ENCODE measurements at places on chromosomes 1 and 21.
A peak's percentile ranks its signal among the peaks of the same experiment; 100 is the strongest.

GRCh38 chr1:150971583-150972416 lies 2.8 kb downstream of the CERS2 start:
- no peak for DNase-seq

GRCh38 chr1:56436912-56437417 lies 142.4 kb downstream of the PLPP3 start:
- no peak for DNase-seq

GRCh38 chr21:29751473-29752185 lies 188.2 kb downstream of the GRIK1 start:
- DNase-seq: no peak

GRCh38 chr1:205199931-205200299 lies 11.6 kb downstream of the DSTYK start:
- no peak for DNase-seq

GRCh38 chr1:119011116-119011515 lies 23.0 kb upstream of the TBX15 start:
- no peak for DNase-seq

DNA sequence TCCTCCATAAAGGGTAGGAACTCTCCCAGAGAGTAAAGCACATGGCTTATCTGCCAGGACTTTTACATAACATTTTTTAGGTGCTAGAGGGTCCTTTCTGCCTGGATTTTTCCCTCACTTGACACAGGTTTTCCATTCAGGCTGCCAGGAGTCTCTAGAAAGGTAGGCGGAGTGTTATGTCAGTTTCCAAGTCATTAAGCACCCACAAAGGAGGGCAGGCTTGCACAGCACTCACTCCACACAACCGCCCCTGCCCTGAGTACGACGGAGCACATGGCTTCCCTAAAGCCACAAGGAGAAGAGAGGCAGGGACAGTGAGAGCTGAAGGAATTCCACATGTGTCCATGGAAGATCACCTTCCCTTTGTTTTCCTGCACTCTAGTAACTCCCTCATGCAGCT lies 55.7 kb downstream of the CAPZB start:
- DNase-seq: no peak

DNA sequence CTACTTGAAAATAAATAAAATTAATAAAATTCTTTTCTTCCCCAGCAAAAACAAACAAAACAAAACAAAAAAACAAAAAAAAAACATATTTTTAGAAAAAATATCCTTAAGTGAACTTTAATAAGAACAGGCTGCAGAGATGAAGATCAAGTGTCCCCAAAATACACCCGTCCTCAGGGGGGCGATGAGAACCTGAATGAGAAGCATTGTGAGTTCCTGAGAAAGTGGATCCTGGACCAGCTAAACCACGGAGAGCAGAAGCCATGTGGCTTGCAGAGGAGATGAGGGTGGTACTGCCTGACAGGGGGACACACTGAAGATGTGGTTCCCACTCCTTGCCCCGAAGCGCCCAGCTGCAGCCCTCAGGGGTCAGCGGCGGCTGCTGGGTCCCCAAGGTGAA lies 89.3 kb downstream of the ITPKB start:
- no peak for DNase-seq

GRCh38 chr21:36747041-36747814 lies 48.3 kb downstream of the SIM2 start:
- no peak for DNase-seq

- no peak for DNase-seq
Measured at GRCh38 chr1:221344693-221345092, 397.2 kb downstream of the DUSP10 start.

- DNase-seq: no peak
Measured at GRCh38 chr1:111347026-111347425, 56.4 kb downstream of the CHIA start.

DNA sequence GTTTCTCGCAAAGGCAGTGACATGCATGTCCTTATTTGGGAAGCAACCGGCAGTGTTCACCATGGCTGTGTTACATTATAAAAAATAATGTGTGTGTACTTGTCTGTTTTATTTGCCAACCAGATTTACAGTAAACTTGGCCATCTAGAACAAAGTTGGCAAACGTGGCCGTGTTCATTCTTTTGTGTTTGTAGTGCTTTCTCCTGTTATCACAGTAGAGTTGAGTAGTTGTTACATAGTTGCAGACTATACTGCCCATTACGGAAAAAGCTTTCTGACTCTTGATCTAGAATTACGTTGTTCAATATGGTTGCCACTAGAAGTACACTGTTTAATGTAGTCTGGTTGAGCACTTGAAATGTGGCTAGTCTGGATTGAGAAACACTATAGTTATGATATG lies 19.4 kb downstream of the SOAT1 start:
- DNase-seq: no peak

DNA sequence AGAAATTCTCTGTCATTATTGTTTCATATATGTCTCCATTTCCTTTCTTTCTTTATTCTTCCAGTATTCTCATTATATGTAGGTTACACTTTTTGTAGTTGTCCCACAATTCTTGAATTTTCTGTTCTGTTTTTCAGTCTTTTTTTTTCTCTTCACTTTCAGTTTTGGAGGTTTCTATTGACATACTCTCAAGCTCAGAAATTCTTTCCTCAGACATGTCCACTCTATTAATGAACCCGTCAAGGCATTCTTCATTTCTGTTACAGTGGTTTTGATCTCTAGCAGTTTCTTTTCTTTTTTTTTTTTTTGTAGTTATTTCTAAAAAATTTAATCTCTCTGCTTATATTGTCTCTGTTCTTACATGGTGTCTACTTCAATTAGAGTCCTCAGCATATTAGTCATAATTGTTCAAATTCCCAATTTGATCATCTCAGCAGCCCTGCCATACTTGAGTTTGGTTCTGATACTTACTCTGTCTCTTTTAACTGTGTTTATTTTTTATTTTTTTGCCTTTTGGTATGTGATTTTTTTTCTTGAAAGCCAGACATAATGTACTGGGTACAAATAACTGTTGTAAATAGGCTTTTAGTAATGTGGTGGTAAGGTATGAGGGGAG lies 49.5 kb upstream of the KCNK2 start:
- DNase-seq: no peak

GRCh38 chr1:30513396-30514136 lies 209.8 kb downstream of the MATN1 start:
- no peak for DNase-seq

GRCh38 chr21:17631195-17631594 lies 18.5 kb upstream of the BTG3 start:
- DNase-seq: no peak

DNA sequence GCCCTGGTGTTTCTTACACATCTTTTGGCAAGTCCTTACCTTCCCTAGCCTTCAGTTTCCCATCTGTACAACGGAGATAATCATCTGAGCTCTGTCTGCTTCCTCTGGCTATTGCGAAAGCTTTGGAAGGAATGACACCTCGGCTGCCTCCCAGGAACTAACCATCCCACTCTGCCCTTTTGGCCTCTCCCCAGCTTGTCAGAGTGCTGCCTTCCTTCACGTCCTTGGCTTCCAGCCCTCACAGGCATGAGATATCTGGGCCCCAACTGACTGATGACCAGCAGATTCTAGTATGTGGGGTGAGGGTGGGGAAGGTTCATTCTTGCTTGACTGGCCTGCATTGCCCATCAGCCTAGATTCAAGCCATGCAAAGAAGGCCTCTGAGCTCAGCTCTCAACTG lies 253.1 kb upstream of the FGGY start:
- no peak for DNase-seq

GRCh38 chr1:91583326-91583755 lies 82.7 kb downstream of the CDC7 start:
- no peak for DNase-seq

DNA sequence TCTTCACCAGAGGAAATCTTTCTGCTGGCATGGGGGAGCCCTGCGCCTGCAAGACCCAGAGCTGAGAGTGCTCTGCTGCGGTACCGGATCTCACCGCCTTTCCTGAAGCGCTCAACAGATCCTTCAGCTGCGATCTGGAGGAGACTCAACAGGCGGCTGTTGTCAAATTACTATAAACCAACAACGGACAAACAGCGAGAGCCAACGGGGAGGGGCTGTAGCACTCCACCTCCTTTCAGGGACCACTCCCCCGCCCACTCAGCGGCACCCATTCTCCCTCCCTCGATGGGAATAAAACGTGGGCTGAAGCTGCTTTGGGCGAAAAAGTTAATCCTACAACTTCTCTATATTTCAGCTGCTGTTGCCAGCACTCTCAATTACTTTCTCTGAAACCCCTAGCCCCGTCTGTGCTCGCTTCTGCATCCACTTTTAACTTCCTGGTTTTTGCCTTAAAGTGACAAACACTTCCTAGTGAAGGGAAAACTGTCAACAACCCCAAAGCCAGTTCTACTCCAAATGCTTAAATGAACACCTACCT lies at the start of gene FMO5:
TSS of gene FMO5 (minus strand) at position 147 of the 538 bp plus-strand sequence. CDS start 310 bp downstream, outside the sequence.
- no peak for DNase-seq

DNA sequence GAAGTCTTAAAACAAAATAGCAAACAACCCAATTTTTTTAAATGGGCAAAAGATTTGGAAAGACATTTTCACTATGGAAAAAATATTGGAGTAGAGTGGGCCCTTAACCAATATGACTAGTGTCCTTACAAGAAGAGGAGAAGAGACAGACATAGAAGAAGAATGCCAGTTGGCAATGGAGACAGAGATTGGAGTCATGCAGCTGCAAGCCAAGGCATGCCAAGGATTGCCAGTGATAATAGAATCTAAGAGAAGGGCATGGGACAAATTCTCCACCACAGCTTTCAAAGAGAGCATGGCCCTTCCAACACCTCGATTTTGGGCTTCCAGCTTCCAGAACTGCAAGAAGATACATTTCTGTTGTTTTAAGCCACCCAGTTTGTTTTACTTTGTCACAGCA lies 92.7 kb downstream of the RGS2 start:
- no peak for DNase-seq

GRCh38 chr21:42025376-42026081 lies 15.4 kb upstream of the ZBTB21 start:
- DNase-seq: no peak

DNA sequence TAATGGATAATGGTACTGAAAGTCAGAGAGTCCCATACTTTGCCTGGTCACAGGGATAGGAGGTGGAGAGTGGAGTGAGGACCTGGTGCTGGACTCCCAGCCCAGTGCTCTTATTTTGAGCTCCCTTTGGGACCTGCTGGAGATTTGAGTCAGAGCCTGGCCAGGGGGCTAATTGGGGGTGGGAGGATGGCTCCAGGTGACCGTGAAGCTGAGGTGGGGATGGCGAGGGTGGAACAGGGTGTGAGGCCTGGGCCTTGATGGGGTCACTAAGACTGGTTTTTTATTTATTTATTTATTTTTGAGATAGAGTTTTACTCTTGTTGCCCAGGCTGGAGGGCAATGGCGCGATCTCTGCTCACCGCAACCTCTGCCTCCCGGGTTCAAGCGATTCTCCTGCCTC lies 17.8 kb downstream of the AMPD2 start:
- DNase-seq: no peak

- peak; percentile 29 for DNase-seq
Measured at GRCh38 chr1:207077470-207078377, 10.9 kb upstream of the C4BPB start.

- DNase-seq: no peak
Measured at GRCh38 chr21:42141643-42142042, 70.5 kb downstream of the UMODL1 start.

- DNase-seq: no peak
Measured at GRCh38 chr1:8374812-8375211, 56.9 kb downstream of the SLC45A1 start.

- no peak for DNase-seq
Measured at GRCh38 chr1:222892137-222892769, 77.4 kb downstream of the DISP1 start.

DNA sequence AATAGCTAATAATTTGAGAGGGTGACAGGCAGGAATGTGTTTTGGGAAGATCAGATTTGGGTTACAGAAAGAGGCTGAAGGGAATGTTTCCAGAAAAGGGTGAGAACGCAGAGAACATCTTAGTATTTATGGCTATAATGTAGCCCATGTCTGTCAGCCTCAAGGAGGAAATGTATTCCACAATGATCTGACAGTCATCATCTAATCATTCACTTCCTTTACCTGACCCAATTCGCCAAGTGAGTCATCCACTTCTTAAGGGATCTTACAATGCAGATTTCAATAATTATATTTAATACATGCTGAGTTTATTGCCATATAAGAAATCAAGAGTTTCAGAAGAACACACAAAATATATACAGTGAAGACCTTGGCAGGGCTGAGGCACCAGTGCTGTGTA lies 10.8 kb downstream of the TRIM45 start:
- no peak for DNase-seq

DNA sequence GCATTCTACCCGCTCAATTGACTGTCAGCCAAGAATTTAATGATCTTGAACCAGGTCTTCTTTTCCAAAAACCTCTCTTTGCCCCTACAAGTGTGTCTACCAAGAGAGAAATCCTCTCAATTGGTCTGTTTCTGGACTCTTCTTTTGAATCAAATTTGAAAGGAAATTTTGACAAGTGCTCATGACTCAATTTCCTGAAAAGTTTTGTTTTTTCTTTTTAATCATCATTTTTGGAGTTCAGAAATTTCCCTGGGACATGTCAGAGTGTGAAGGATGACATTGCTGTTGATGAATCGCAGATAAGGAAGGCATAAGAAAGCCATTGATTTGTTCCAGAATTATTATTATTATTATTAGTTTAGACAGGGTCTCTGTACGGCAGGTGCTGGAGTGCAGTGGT lies 88.2 kb upstream of the AKT3 start:
- no peak for DNase-seq

DNA sequence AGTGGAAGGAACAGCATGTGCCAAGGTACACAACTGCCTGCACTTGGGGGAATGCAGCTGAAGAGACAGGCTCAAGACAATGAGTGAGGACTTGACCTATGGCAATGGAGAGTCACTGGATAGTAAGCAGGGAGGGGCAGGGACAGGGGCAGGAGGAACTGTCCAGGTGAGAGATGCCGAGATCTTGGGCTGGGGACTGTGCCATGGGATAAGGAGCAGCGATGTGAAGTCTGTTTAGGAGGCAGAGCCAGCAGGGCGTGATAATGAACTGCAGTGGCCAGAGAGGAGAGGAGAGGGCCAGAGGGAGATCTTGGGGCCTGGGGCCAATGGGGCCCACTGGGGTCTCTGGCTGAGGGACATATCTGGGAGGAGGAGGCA lies 17.8 kb upstream of the EPB41 start:
- no peak for DNase-seq

- no peak for DNase-seq
Measured at GRCh38 chr1:94852788-94853187, 32.6 kb downstream of the SLC44A3 start.

GRCh38 chr1:172653015-172653709 lies 5.7 kb upstream of the FASLG start:
- DNase-seq: no peak

DNA sequence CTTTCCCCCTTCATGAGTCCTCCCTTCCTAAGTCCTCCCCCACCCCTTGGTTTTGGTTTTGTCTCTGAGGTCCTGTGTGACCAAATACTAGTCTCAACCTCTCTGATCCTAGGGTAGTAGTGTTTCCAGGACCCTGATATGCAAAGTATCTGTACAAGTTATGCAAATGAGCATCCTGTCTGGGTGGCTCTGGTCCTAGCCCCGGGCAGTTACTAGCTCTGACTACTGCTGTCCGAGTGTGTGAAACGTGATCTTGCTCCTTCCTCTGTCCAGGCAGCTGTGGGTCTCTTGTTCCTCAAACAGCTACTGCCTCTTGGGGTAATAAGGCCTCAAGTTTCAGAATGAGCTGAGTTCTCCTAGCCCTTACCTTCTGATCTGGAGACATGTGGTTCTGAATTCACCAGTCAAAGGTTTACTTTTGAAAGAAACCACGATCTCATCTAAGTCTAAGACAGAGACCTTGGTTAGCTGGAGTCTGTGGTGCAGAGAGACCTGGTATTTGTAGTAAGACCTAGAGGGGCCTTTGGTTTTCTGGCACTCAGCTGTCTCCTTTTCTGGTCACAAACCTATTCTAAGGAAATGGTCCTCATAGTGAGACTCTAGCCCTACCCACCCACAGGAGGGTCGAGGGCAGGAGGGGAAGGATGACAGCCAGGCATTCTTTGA lies 31.0 kb upstream of the IL19 start:
- no peak for DNase-seq

GRCh38 chr1:164466429-164466828 lies 92.6 kb upstream of the PBX1 start:
- no peak for DNase-seq
